ENCODE measurements at places on chromosomes 5 and 9. TPM values are rescaled to one million over a fixed set of nuclear protein-coding genes. Genes with fewer than 3 reads are reported as not detected.

The SPINK5 gene
- total RNA-seq, result 0.15 TPM

The ARL14EPL gene
- total RNA-seq, result not detected

The PTGES2 gene
- total RNA-seq, result 71.4 TPM

The CERCAM gene
- 44.3 TPM for total RNA-seq

The CTSV gene
- 5.2 TPM for total RNA-seq

The PLPP6 gene
- 9.3 TPM for total RNA-seq

The PRR16 gene
- total RNA-seq, result 1.1 TPM

The IDNK gene
- total RNA-seq, result 2.2 TPM

The LCN2 gene
- total RNA-seq, result not detected

The C1QTNF3 gene
- total RNA-seq, result 0.34 TPM

The PCDHA1 gene
- total RNA-seq, result under 0.01 TPM

The C5orf52 gene
- total RNA-seq, result not detected

The CDKN2A gene
- total RNA-seq, result 11.7 TPM

The TPRN gene
- 15.6 TPM for total RNA-seq

The RAI14 gene
- 117 TPM for total RNA-seq

The OR5C1 gene
- not detected for total RNA-seq

The OR1Q1 gene
- not detected for total RNA-seq

The HTR1A gene
- total RNA-seq, result not detected

The RNF224 gene
- total RNA-seq, result under 0.01 TPM

The FANCG gene
- 37.3 TPM for total RNA-seq

The CLIC3 gene
- not detected for total RNA-seq

The NTNG2 gene
- total RNA-seq, result 4.5 TPM

The CDHR2 gene
- not detected for total RNA-seq

The ADGRD2 gene
- total RNA-seq, result not detected

The TXNDC8 gene
- not detected for total RNA-seq

The SPATA31E1 gene
- not detected for total RNA-seq

The C9 gene
- 0.93 TPM for total RNA-seq

The DPYSL3 gene
- 4.1 TPM for total RNA-seq
